ENCODE measurements at places on chromosomes 7 and 10. TPM values are rescaled to one million over a fixed set of nuclear protein-coding genes. Genes with fewer than 3 reads are reported as not detected.

The PTPRZ1 gene
- total RNA-seq, result 523 TPM

The POLR2J2 gene
- total RNA-seq, result 15.3 TPM

The HACD1 gene
- total RNA-seq, result 23.2 TPM

The C10orf143 gene
- total RNA-seq, result 1.3 TPM

The C10orf62 gene
- not detected for total RNA-seq

The WIPF3 gene
- 10.6 TPM for total RNA-seq

The SEMA3A gene
- total RNA-seq, result 41.3 TPM

The SPDYE5 gene
- not detected for total RNA-seq

The BAIAP2L1 gene
- total RNA-seq, result not detected

The COBL gene
- 8.1 TPM for total RNA-seq

The GIMAP7 gene
- 1.6 TPM for total RNA-seq

The SPDYE8 gene
- total RNA-seq, result not detected

The OPALIN gene
- total RNA-seq, result not detected

The OR2A5 gene
- total RNA-seq, result not detected

The PIP gene
- not detected for total RNA-seq

The EPO gene
- not detected for total RNA-seq

The TMEM196 gene
- 12.8 TPM for total RNA-seq

The TIMM23 gene
- total RNA-seq, result 41.0 TPM

The SNCG gene
- total RNA-seq, result 2.8 TPM

The PAPOLB gene
- 3.8 TPM for total RNA-seq

The OR2A1 gene
- total RNA-seq, result not detected

The PGAM1 gene
- 105 TPM for total RNA-seq

The TMEM213 gene
- not detected for total RNA-seq

The NPC1L1 gene
- total RNA-seq, result not detected

The GPR141 gene
- total RNA-seq, result not detected

The AKR1C3 gene
- total RNA-seq, result 4.7 TPM

The RNF133 gene
- total RNA-seq, result 1.6 TPM

The ABCC2 gene
- 0.63 TPM for total RNA-seq

The VAX1 gene
- total RNA-seq, result 2.5 TPM

The BMPER gene
- 8.1 TPM for total RNA-seq

The ANKRD61 gene
- total RNA-seq, result not detected

The ZNF735 gene
- total RNA-seq, result not detected

The KIAA1217 gene
- 19.4 TPM for total RNA-seq

The CLDN15 gene
- 5.9 TPM for total RNA-seq

The ATP5MK gene
- total RNA-seq, result 74.8 TPM

The ANXA11 gene
- 2.5 TPM for total RNA-seq

The ZNF365 gene
- 31.9 TPM for total RNA-seq

The CCDC3 gene
- total RNA-seq, result 13.8 TPM

The EVX1 gene
- not detected for total RNA-seq

The ZNF248 gene
- 75.1 TPM for total RNA-seq

The PRSS37 gene
- total RNA-seq, result not detected

The CPA2 gene
- not detected for total RNA-seq

The ZNF22 gene
- total RNA-seq, result 33.8 TPM

The SFRP4 gene
- total RNA-seq, result 1.6 TPM

The FAM149B1 gene
- total RNA-seq, result 41.9 TPM

The SUN3 gene
- total RNA-seq, result not detected

The CACNA2D1 gene
- total RNA-seq, result 275 TPM

The OR13A1 gene
- 0.63 TPM for total RNA-seq

The NEUROG3 gene
- not detected for total RNA-seq

The TMEM270 gene
- total RNA-seq, result not detected

The FAM24B gene
- total RNA-seq, result 18.8 TPM

The COL1A2 gene
- total RNA-seq, result 37.6 TPM
